ENCODE measurements at places on chromosomes 2 and 18. TPM values are rescaled to one million over a fixed set of nuclear protein-coding genes. Genes with fewer than 3 reads are reported as not detected.

Gene SERPINB3
- total RNA-seq: not detected

DNA sequence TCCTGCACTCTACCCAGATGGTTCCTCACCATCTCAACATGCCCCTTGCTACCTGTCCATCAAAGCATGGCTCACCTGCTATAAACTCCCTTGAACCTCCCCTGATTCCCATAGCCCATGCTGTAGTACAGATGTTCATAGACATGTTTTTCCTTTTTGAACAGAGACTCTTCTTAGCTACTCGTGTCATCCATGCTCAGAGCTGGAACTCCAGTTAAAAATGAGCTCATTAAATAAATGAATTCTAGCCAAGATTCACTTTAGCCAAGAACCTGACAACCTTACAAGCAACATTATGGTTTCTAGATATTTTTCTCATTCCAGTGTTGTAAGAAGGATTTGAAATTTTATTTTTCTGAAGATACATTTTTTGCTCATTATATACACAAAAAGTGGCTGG lies 65.0 kb downstream of the SCG2 start:
- DNase-seq: no peak

Gene DNAJC5G
- not detected for total RNA-seq

GRCh38 chr2:106886916-106887758 lies 1.2 kb upstream of the ST6GAL2 start:
- DNase-seq: no peak

Measured in HepG2 (cell line).